Small intestine (tissue), 16 donors: ENCODE measurements at places on chromosomes 12 and 14.

- H3K36me3 ChIP-seq = no peaks in the 10 kb centered on the region
- H3K27ac ChIP-seq = no peak overlapping the region
- no peaks in the 10 kb centered on the region for H3K27me3 ChIP-seq
- H3K4me1 ChIP-seq = no peaks in the 10 kb centered on the region
Observed at GRCh38 chr12:124292385-124292784, 2.5 kb upstream of the RFLNA start.

DNA sequence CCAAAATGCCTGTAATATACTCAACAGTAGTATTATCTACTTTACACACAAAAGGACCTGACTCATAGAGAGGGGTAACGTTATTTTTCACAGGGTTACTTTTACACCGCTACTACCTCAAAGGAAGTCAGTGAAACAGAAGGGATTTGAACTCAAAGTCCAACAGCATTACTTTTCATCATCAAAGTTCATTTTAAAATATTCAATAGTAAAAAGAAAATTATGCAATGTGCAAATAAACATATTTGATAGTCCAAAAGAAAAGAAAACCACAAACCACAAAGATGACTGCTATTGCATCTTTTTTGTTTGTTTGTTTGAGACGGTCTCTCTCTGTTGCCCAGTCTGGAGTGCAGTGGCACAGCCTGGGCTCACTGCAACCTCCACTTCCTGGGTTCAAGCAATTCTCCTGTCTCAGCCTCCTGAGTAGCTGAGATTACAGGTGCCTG lies 15.5 kb downstream of the KIF21A start:
- H3K27ac ChIP-seq = no peak overlapping the region
- no peaks in the 10 kb centered on the region for H3K4me1 ChIP-seq
- no peaks in the 10 kb centered on the region for H3K27me3 ChIP-seq
- H3K4me3 ChIP-seq = no peak overlapping the region
- DNase-seq = no peak

DNA sequence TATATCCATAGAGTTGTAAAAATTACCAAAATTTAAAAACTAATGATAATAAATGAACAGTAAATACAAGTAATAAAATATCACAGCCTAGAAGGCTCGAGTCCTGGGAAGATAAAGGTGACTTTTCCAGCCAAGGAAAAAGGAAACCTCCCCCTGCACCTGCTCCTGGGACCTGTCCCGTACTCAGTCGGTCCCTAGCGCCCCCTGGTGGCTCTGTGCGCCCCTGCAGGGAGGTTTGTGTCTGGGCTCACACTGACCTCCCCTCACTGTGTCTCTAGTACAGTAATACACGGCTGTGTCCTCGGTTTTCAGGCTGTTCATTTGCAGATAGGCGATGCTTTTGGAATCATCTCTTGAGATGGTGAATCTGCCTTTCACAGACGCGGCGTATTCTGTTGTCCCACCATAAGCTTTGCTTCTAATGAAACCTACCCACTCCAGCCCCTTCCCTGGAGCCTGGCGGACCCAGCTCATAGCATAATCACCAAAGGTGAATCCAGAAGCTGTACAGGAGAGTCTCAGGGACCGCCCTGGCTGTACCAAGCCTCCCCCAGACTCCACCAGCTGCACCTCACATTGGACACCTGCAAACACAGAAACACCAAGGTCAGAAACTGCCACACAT lies 1030.4 kb downstream of the TMEM121 start:
- no peak for DNase-seq
- no peaks in the 10 kb centered on the region for H3K27me3 ChIP-seq
- H3K36me3 ChIP-seq = no peaks in the 10 kb centered on the region
- no peak overlapping the region for H3K27ac ChIP-seq
- H3K4me3 ChIP-seq = no peak overlapping the region

DNA sequence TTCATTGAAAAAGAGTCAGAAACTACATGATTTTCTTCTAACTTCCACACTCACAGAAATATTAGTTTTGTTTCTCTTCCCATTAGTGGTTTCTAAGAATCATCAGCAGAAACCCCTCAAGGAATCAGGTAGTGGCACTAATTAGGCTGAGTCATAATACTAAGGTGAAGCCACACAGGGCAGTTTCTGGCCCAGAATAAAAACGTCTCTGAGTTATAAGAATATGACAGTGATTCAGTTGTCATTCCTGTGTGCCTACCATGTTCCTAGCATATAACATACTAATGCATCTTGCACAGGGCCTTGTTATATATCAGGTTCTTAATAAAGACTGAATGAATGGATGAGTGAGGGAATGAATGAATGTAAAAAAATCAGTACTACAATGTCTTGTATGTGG lies 206.0 kb upstream of the PLEKHG7 start:
- H3K27ac ChIP-seq = no peak overlapping the region
- H3K4me1 ChIP-seq = no peaks in the 10 kb centered on the region
- DNase-seq = no peak
- H3K27me3 ChIP-seq = no peaks in the 10 kb centered on the region
- no peak overlapping the region for H3K4me3 ChIP-seq

DNA sequence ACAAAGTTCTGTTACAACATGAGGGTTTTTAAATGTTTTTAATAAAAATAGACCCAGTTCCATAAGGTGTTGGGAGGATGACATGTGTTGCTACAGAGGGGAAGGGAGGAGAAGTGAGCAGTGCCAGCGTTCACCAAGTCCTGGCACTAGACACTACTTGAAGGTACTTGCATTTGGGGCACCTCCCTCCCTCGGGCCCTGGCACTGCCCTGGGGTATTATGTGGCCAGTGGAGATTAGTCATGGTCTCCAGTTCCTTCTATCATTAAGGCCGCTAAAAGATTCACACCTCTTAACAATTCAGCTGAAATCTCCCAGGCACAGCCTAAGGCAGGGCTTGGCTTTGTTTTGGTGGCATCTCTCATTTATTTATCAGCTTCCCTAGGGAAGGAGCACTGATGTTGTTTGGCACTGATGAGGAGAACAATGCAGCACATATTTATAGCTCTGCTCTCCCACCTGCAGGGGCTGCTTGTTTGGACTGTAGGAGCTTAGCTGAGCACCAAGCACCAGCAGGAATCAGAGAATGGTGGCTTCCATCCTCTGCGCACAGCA lies 155.5 kb upstream of the NTF3 start:
- H3K4me1 ChIP-seq = peaks cover 14% of the 10 kb centered on the region
- no peaks in the 10 kb centered on the region for H3K27me3 ChIP-seq
- no peak for DNase-seq

- H3K36me3 ChIP-seq = no peaks in the 10 kb centered on the region
- no peak overlapping the region for H3K4me3 ChIP-seq
- H3K27ac ChIP-seq = no peak overlapping the region
Observed at GRCh38 chr12:47244835-47245234, 165.1 kb upstream of the AMIGO2 start.
